ENCODE measurements at places on chromosomes 11 and 22.

- DNase-seq: peak; percentile 18
Observed at GRCh38 chr11:125211191-125211947, 46.8 kb downstream of the PKNOX2 start.

GRCh38 chr11:27626269-27626937, 73.9 kb downstream of the BDNF start:
- DNase-seq: no peak

DNA sequence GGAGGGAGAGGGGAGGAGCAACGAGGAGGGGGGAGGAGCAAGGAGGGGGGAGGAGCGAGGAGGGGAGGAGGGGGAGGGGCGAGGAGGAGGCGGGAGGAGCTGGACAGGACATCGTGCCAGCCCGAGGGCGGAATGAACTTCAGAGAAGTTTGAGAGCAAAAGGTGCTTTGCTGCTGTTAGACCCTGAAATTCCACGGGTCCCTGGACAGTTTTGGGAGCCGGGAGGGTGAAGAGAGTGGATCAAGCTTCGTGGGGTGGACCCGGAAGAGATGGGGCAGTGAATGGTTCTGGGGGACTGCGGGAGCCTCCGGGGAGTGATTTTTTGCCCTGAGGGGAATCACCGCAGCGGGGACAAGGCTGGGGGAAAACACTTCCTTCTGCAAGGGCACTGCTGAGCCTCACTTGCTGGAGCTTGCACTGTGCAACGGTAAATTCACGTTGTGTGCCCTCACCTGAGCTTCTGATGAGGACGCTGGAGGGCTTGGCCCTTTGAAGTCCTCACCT, 10.7 kb upstream of the NLRP6 start:
- no peak for DNase-seq

GRCh38 chr11:61037441-61038093, 64.7 kb upstream of the CD5 start:
- no peak for DNase-seq

GRCh38 chr22:29706486-29706885, 13.3 kb upstream of the CABP7 start:
- DNase-seq: peak; percentile 46

DNA sequence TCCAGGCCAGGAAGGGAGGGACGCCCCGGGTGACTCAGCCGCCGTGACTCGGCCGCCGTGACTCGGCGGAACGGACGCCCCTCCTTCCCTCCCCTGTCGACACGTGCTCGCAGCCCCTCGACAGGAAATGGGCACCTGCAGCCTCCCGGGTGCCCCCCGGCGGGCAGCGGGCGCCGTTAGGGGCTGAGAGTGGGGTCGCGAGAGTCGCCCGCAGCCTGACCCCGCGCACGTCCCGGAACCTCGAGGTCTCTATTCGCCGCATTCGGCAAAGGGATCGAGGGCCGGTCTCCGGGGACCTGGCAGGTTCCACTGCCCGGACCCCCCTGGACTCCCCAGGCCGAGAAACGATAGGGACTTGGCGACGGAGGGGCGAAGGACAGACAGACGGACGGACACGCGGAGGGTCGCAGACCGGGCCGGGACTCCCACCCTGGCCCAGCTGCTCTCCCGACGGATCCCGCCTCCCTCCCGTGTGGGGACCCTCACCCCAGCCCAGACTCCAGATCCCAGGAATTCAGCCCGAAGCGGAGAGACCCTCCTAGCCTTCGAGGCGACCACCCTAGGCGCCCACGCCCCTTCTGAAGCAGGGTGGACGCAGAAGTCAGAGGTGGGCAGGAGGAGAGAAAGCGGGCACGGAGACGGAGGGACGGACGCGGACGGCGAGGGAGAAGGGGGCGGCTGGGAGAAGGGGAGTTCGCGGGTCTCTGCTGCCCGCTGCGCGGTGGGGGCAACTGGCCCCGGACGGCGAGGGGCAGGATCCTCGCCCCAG, 648 bp downstream of the FOSL1 start:
- DNase-seq: peak; percentile 76

- DNase-seq: no peak
Observed at GRCh38 chr22:31652911-31653684, 8.9 kb downstream of the PISD start.

DNA sequence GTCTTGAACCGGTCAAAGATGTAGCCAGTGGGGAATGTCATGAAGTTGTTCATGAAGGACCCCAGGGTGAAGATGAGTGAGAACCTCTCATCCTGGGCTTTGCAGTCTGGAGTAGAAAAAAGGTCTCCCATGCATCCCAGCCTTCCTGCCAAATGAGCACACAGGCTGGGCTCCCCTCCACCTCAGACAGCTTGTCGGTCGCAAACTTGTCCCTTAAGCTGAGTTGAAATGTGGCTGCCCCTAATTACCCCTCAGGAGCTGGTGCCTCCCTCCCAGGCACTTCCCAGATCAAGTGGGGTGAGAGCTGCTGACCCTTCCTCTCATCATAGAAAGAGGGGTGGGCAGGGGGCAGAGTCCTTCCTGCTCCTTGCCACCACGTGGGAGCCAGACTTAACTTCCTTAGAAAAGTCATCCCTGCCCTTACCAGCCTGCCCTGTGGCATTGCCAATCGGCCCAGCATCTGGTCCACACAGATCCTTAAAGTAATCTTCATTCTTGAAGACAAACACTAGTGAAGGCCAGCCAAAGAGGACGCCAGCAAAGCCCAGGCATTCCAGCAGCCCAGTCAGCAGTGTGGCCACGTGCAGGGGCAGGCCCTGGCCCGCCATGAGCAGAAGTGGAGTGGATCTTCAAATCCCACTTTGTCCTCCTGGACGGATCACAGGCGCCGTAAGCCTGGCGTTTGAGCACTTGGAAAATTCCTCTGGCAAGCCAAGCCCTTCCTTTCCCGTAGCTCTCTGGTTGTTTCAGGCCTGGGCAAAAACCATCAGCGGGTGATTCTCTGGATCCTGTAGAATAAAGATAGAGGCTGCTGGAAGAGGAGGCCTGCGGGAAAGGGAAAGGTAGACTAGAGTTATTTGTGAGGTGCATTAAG, 1.1 kb downstream of the SLC43A3 start:
- no peak for DNase-seq

DNA sequence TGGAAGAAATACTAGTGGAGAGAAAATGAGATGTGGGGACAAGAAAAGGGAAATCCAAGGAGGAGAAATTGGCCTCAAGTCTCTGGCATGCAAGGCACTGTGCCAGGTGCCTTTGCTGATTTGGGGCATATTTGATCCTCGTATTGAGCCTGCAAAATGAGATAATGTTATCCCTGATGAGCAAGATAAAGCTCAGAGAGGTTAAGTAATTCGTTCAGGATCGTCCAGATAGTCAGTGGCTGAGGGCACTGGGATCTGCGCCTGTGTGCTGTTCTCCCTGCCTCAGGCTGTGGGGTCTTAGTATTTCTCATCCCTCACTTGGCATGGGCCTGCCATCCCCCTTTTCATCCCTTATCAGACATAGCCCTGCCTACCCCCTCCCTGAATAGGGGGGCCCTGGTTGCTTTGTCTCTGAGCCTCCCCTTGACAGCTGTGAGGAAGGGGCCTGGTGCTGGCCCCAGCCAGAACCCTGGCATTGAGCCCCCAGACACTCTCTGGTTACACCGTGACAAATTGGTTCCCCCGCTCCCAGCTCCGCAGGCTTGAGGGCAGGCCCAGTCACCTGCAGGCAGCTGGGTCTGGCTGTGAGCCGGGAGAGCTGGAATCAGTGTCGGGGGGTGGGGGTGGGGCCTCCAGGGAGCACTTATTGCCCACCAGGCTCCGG, 85.7 kb downstream of the NECTIN1 start:
- DNase-seq: no peak

DNA sequence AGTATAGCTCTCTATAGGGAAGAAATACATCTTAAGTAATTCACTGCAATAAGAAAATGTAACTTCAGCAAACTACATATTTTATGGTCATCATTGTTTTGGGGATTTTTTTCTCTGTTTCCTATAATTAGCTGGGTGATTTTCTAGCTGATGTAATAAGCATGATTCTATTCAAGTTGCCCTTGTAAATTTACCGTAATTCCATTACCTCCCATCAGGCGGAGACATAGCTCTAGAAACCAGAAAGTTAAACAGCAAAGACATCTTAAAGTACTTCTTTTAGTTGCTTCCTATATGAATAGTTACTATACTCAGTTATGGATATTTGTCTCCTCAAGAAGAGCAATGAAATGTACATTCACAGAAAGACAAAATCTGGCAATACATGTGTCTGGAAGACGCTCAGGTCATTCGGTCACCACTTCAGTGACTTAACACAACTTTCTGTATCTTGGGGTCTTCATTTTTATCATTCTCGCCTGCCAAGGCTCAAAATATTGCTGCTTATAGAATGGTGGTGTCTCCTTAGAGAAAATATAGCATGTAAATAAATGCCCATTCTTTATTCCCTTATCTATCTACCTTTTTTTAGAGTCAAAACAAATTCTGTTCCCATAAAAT, 239.9 kb upstream of the ZC3H12C start:
- DNase-seq: peak; percentile 91

Measured in fibroblast of lung (primary cell).